Thoracic aorta (tissue), 2 donors: ENCODE measurements at places on chromosomes 7 and 10.

DNA sequence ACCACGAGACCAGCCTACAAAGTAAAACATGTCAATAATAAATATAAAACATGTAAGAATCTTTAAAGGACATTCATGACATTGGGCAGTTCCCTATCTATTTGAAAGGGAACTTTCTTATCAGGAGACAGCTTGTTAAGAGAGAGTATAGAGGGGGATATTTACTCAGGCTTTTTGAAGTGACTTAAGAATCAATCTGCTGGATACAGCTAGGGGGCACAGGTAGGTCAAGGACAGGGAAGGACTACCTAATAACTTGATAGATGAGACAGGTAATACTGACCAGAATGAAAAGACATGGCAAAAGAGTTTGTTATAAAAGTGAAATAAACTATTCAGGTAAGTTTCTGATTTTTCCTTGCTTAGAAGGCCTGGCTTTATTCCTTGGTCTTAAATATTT lies 21.8 kb upstream of the LRRD1 start:
- H3K4me3 ChIP-seq: no peak overlapping the region
- H3K27ac ChIP-seq: no peak overlapping the region
- H3K4me1 ChIP-seq: no peaks in the 10 kb centered on the region
- DNase-seq: no peak
- H3K27me3 ChIP-seq: no peaks in the 10 kb centered on the region
- peaks cover 38% of the 10 kb centered on the region for H3K36me3 ChIP-seq

- H3K27me3 ChIP-seq: no peaks in the 10 kb centered on the region
- H3K4me3 ChIP-seq: no peak overlapping the region
- no peaks in the 10 kb centered on the region for H3K4me1 ChIP-seq
- no peak for DNase-seq
These were observed 26.1 kb upstream of the CCNJ start for GRCh38 chr10:96017191-96017687.

DNA sequence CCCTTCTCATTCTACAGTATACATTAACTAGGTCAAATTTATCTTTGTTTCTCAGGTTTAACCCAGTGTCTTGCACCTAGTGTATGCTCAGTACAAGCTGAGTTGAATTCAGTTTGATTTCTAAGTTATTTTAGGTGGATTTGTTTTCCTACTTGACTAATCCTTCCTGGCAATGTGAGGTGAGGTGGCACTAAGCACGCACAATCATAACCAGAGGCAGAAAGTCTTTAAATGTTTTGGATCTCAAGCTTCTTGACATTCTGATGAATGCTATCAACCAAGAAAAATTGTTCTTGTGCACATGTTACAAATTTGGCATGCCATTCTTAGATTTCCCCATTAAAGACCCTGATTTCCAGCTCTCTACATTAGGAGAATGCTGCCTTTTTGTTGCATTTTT lies 3.2 kb downstream of the BZW2 start:
- H3K27ac ChIP-seq: no peak overlapping the region
- no peaks in the 10 kb centered on the region for H3K36me3 ChIP-seq
- H3K4me3 ChIP-seq: no peak overlapping the region
- H3K27me3 ChIP-seq: no peaks in the 10 kb centered on the region
- H3K4me1 ChIP-seq: peaks cover 14% of the 10 kb centered on the region

- H3K36me3 ChIP-seq: no peaks in the 10 kb centered on the region
- peaks cover 49% of the 10 kb centered on the region for H3K4me1 ChIP-seq
- DNase-seq: no peak
- H3K27ac ChIP-seq: no peak overlapping the region
- H3K27me3 ChIP-seq: no peaks in the 10 kb centered on the region
- no peak overlapping the region for H3K4me3 ChIP-seq
These were observed 25.2 kb downstream of the DIP2C start for GRCh38 chr10:664301-664700.

- H3K27me3 ChIP-seq: no peaks in the 10 kb centered on the region
- H3K4me3 ChIP-seq: no peak overlapping the region
- peaks cover 8% of the 10 kb centered on the region for H3K36me3 ChIP-seq
- no peak for DNase-seq
These were observed 72.3 kb upstream of the ZNF746 start for GRCh38 chr7:149569726-149570422.

GRCh38 chr7:110804501-110804900 lies 286.4 kb upstream of the LRRN3 start:
- no peaks in the 10 kb centered on the region for H3K4me1 ChIP-seq
- H3K4me3 ChIP-seq: no peak overlapping the region
- H3K36me3 ChIP-seq: no peaks in the 10 kb centered on the region
- no peaks in the 10 kb centered on the region for H3K27me3 ChIP-seq

DNA sequence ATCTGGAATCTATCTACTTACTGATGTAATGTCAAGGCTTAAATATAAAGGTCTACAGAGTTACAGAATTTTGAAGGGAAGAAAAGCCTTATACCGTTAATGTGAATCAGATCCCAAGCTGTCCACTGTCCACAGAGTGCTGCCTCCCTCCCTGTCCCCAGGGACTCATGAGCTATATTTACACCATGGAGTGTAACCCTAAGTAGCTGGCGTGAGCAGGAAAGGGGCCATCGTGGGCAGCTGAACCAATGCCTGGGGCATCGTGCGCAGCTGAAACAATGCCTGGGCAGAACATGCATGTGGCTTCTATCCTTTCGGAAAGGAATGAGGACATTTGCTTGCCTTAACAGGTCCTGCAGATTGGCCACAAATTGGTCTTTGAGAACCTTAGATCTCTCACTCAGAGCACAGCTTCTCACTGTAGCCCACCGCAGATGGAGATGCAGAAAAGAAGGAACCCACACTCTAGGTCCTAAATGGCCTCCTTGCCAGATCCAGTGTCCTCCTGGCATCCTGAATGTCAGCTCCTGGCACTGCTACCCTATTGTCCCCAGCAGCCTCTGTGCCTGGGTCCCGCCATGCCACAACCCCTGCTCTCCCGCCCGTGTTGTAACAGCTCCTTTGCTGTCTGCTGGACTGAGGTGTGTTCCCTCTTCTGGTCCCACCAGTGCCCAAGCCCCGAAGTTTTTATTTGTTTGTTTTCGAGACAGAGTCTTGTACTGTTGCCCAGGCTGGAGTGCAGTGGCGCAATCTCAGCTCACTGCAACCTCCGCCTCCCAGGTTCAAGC lies 30.3 kb downstream of the CCDC3 start:
- H3K4me3 ChIP-seq: no peak overlapping the region
- H3K36me3 ChIP-seq: no peaks in the 10 kb centered on the region
- no peak for DNase-seq
- peaks cover 21% of the 10 kb centered on the region for H3K4me1 ChIP-seq

DNA sequence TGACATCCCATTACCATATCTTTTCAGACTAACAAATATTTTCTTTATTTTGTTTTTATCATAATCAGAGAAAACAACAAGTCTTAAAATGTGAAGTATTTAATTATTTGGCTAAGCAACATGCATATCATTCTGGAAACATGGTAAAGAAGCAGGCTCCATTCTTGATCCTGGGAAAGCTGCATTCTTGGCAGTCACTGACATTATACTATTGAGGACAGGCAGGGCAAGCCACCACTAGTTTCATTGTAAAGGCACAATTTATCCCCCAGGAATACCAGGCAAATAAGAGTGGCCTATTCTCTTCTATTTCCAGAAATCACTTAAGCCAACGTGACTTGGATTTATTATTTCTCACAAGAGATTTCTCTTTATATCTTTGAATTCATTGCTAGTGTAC lies 153.8 kb upstream of the AKR1E2 start:
- H3K4me1 ChIP-seq: peaks cover under 1% of the 10 kb centered on the region
- no peak overlapping the region for H3K4me3 ChIP-seq
- H3K27ac ChIP-seq: no peak overlapping the region
- DNase-seq: no peak
- H3K27me3 ChIP-seq: no peaks in the 10 kb centered on the region

GRCh38 chr7:84638339-84638697 lies 443.7 kb upstream of the SEMA3A start:
- DNase-seq: no peak
- H3K4me1 ChIP-seq: peaks cover 18% of the 10 kb centered on the region
- no peak overlapping the region for H3K27ac ChIP-seq
- H3K27me3 ChIP-seq: no peaks in the 10 kb centered on the region
- no peak overlapping the region for H3K4me3 ChIP-seq
- no peaks in the 10 kb centered on the region for H3K36me3 ChIP-seq

GRCh38 chr7:47145186-47145725 lies 436.7 kb downstream of the TNS3 start:
- DNase-seq: no peak
- H3K36me3 ChIP-seq: no peaks in the 10 kb centered on the region
- no peaks in the 10 kb centered on the region for H3K27me3 ChIP-seq
- H3K27ac ChIP-seq: no peak overlapping the region
- H3K4me1 ChIP-seq: peaks cover 5% of the 10 kb centered on the region

DNA sequence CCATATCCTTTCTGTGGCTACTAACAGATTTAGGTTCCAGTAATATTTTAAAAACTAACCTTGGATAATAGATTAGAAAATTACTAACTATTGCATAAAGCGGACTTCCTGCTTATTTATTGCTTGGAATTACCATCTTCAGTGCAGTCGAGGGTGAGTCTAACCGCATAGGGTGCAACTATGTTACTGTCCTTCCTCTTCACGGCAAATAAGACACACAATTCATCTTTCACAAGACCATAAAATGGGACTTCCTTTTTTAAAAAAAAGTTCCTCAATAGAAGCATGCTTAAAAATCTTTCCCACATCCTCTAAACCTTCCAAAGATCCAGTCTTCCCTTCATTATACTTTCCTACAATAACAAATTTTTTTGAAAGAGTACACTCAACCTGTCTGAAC lies 2.1 kb downstream of the SLC25A40 start:
- DNase-seq: no peak
- H3K4me3 ChIP-seq: peak overlapping the region; percentile 6
- H3K36me3 ChIP-seq: no peaks in the 10 kb centered on the region
- H3K27me3 ChIP-seq: no peaks in the 10 kb centered on the region
- H3K4me1 ChIP-seq: peaks cover 13% of the 10 kb centered on the region
- peak overlapping the region; percentile 23 for H3K27ac ChIP-seq

- peak overlapping the region; percentile 30 for H3K27ac ChIP-seq
- no peak for DNase-seq
- H3K4me1 ChIP-seq: peaks cover 12% of the 10 kb centered on the region
- no peaks in the 10 kb centered on the region for H3K27me3 ChIP-seq
These were observed 52.0 kb downstream of the ZRANB1 start for GRCh38 chr10:124993736-124994451.

GRCh38 chr10:54372179-54372578 lies 428.9 kb downstream of the PCDH15 start:
- no peaks in the 10 kb centered on the region for H3K4me1 ChIP-seq
- no peak overlapping the region for H3K27ac ChIP-seq
- DNase-seq: no peak
- no peaks in the 10 kb centered on the region for H3K36me3 ChIP-seq
- H3K27me3 ChIP-seq: no peaks in the 10 kb centered on the region

DNA sequence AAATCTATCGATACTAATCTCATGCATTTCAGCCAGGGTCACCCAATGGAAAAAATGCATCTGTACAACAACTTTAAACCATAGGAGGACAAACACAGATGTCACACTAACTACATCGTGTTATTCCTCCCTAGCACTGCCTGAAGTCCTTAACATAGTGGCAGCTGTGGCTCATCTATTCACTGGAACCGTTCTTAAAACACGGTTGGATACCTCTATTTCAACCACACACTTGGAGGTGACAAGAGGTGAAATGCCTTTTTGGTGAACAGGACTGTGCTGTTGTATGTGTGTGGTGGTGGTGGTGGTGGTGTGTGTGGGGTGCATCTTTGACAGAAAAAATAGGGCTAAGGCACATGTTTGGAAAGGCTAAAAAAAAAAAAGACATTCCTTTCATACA lies 93.1 kb downstream of the NRP1 start:
- no peaks in the 10 kb centered on the region for H3K36me3 ChIP-seq
- no peak overlapping the region for H3K4me3 ChIP-seq
- H3K27ac ChIP-seq: no peak overlapping the region
- DNase-seq: no peak

- DNase-seq: no peak
- no peaks in the 10 kb centered on the region for H3K36me3 ChIP-seq
These were observed 194.9 kb downstream of the KCNMA1 start for GRCh38 chr10:77442699-77443189.

DNA sequence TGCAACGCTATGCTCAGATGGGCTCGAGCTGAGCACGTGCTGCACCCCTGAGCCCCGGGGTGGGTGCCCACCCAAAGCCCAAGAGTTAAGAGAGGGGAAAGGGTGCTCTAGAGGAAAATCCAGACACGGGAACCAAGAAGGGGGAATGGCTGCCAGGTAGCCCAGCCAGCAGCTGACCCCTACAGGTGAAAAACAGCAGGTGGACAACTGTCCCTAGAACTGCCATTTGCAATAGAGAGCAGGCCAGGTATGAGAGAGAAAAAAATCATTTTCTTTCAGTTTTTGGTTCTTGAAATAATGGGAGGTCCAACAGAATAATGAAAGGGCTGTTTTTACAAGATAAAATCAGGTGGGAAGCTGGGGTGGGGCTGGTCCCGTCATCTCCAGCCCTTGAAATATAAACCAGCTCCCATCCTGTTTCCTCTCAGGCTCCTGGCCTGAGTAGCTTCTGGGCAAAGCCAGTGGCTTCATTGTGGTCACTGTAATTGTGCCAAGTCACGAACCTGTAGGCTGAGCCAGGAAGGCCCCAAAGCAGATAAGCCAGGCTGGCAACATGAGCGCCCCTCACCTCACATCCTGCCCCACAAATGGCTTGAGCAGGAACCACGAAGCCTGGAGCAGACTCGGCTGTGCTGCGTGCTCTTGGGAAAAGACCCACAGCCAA lies 257.8 kb downstream of the SNX10 start:
- DNase-seq: no peak
- H3K27me3 ChIP-seq: no peaks in the 10 kb centered on the region
- H3K36me3 ChIP-seq: no peaks in the 10 kb centered on the region

- no peak overlapping the region for H3K4me3 ChIP-seq
- H3K36me3 ChIP-seq: no peaks in the 10 kb centered on the region
- no peaks in the 10 kb centered on the region for H3K27me3 ChIP-seq
- H3K4me1 ChIP-seq: peaks cover 3% of the 10 kb centered on the region
- no peak for DNase-seq
These were observed 6.9 kb upstream of the HILPDA start for GRCh38 chr7:128448751-128449302.

- H3K27me3 ChIP-seq: no peaks in the 10 kb centered on the region
- H3K4me1 ChIP-seq: no peaks in the 10 kb centered on the region
- H3K27ac ChIP-seq: no peak overlapping the region
- no peak overlapping the region for H3K4me3 ChIP-seq
These were observed 703 bp downstream of the RBP3 start for GRCh38 chr10:47348661-47349470.

GRCh38 chr10:98405422-98405821 lies 9.6 kb downstream of the PYROXD2 start:
- no peaks in the 10 kb centered on the region for H3K36me3 ChIP-seq
- H3K27me3 ChIP-seq: no peaks in the 10 kb centered on the region
- H3K4me1 ChIP-seq: no peaks in the 10 kb centered on the region
- H3K4me3 ChIP-seq: no peak overlapping the region
- H3K27ac ChIP-seq: no peak overlapping the region
